ENCODE measurements at places on chromosomes 2 and 18.
A peak's percentile ranks its signal among the peaks of the same experiment; 100 is the strongest.

- DNase-seq: no peak
Observed at GRCh38 chr2:217972490-217972889, 30.3 kb downstream of the TNS1 start.

- no peak for DNase-seq
Observed at GRCh38 chr2:202410092-202410491, 34.0 kb downstream of the BMPR2 start.

DNA sequence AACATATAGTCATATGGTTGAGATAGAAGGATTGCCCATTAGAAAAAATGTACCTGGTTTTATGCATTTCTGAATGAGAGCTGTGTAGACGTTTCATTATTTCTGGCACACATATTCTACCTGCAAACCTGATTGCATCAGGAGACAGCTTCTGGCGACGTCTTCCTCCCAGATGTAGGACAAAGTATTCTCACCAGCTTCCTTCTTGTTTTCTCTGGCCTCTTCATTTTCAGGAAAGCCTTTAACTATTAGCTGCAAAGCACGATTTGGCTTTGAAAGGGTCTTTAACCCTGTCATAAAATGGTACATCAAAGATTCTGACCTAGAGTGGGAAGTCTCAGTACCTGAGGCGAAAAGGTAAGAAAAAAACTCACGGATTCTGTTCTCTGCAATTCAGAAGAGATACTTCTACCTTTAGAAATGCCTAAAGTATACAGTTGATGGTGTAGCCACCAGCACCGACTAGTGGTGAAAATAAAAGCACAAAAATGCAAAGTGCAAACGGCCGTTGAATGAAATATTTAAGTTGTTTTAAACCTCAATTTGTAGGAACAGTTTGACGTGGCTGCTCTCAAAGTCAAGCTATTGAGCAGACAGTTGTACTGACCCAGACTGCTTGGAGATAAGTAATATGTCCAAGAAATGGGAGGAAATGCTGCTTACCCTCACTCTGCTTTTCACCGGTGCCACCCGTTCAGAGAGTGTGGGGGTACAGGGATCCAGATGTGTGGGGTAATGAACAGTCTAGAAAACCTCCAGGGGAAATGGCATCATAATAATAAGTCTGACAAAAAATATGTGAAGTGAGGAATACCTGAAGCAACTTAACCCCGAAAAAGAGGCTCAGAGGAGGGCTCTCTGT is 20.2 kb downstream of the IL18RAP start:
- DNase-seq: no peak

GRCh38 chr2:217314021-217314460 is 454.2 kb upstream of the TNP1 start:
- DNase-seq: no peak

- no peak for DNase-seq
Observed at GRCh38 chr2:157061799-157062198, 195.7 kb upstream of the GALNT5 start.

- no peak for DNase-seq
Observed at GRCh38 chr2:206881708-206882410, 57.5 kb upstream of the CPO start.

DNA sequence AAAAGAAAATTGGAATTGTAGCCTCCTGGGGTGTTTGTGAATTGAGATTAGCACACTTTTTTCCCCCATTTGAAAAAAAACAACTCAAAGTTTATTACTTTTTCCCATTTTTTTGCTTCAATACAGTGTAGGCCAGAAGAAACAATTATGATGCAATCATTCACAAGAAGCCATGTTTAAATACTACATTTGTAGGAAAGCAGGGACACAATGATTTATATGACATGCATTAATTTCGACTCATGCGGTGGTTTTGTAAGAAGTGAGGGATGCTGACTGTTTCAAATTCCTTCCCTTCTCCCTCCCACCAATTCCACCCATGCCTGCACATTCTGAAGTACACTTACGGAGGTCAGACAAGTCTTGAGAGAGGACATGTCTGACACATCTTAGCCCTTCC is 774.2 kb upstream of the FSHR start:
- no peak for DNase-seq

DNA sequence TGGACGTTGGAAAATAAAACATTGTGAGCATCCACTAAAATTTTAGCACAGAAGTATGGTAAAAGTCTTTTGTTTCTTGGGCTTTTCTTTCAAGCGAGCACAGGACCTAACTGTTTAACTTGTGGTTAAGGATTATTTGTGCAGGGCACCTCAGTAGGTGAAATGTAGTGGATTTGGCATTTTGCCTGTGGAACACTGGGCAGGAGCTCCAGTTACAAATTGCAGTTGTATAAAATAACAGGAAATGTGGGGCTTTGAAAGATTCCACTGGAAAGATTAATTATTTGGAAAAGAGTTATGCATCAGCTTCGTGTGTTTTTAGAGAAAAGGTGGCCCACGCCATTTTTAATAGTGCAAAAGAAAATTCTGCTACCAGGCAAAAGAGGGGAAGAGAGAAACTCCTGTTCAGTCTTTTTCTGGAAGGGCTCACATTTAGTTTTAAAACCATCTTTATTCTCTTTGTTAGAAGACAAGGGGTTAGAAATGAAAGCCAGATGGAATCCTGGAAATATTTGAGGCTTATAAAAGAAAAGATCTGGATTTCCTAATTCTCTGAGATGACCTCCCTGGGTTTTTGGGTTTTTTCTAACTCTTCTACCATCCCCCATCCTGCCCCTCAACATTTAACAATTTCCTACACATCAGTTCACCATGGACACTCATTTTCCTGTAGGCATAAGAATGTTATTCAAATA is 144.3 kb upstream of the SERTAD2 start:
- no peak for DNase-seq

GRCh38 chr18:59929621-59930295 is 30.0 kb downstream of the PMAIP1 start:
- no peak for DNase-seq

DNA sequence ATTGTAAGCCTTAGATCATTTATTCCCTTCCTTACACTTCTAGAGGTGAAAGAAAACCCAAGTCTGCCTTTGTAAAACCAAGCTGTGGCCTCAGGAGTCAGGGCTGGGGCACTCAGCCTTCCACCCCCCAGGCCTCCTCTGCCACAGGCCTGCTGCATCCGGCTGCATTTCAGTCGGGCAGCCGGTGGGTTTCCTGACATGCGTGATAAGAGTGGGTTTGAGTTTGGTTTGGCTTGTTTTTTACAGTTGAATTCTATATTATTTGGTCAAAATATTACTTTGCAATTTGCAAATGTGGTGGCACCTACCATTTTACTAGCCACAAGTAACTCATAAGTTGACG is 42.4 kb downstream of the ADI1 start:
- no peak for DNase-seq

GRCh38 chr2:205656941-205657340 is 25.4 kb upstream of the NRP2 start:
- no peak for DNase-seq

- DNase-seq: peak; percentile 36
Observed at GRCh38 chr18:31741097-31741735, 19.5 kb downstream of the SLC25A52 start.

GRCh38 chr2:154240921-154241379 is 369.2 kb downstream of the GALNT13 start:
- DNase-seq: no peak

DNA sequence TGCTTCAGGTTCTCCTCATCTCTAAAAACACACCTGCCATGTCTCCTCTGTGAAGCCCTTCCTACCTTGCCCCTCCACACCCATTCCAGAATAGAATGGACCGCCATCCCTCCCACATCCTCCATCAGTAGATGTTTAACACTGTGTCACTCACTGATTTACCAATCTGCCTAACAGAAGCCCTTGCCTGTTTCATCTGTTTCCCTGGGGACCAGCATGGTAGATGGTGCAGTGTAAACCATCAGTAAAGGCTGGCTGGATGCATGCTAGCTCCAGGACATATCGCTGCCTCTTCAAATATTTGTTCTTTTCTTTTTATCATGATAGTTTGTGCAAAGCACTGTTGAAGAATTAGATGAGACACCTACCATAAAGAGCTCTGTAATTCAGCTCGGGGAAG is 271.4 kb downstream of the PIEZO2 start:
- no peak for DNase-seq

DNA sequence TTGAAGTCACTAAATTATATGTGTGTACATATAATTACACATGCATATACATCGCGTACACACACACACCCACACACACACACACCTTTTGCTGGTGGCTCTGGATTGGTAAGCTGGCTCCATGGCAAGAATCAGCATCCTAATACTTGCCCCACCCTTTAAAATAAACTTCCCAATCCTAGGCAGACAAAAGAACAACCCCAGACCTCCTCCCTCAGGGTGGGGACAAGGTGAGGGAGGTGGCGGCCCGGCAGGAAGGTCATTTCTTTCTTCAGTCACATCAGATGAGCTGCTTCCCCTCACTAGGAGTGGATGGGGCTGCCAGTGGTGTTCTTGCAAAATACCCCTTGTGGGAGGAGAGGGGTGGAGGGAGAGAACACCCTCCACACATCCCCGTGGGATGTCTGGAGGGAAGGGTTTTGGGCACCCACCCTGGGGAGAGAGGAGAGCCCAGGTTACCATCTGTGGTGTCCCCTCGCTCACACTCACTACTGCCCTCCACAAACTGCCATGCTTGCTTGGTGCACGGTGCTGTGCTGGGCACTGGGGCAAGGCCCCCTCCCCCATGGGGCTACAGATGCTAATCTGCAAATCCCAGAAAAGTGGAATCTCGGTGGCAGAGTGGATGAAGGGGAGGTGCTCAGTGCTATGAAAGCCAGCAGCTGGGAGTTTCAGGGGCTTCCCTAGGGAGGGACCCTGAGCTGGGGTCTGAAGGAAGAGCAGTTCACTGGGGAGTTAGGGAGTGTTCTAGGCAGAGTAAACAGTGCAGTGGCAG is 64.0 kb downstream of the ODC1 start:
- DNase-seq: no peak

- no peak for DNase-seq
Observed at GRCh38 chr2:200405599-200406298, 99.3 kb downstream of the SPATS2L start.

DNA sequence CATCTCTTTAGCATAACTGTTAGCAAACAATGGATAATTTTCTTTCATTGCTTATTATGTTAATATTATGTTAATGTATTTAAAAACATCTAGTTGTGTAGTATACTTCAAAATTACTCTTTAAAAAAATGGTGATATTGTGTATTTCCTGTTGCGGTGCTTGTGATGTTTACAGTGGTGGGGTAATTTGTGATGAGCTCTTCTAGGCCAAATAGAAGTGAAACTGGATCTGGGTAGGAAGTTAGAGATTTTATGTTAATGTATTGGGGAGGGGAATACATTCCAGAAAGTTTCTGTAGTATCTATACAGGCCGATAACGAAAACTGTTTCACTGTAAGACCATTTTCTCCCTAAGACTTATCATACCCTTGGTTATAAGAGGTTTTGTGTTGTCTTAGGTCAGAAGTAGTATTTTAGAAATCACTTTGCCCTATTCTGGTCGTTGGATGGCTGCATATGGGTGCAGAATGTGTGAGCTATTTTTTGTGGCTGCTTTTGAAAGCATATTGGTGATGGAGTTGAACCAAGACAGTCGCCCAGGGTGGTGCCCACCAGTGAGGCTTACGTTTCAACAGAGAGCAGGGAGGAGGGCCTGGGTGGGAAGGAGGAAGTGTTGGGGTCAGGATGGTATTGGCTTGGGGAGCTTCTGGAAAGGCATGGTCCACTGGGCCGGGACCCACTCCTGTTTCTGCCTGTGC is 5.8 kb downstream of the TSHZ1 start:
- no peak for DNase-seq

DNA sequence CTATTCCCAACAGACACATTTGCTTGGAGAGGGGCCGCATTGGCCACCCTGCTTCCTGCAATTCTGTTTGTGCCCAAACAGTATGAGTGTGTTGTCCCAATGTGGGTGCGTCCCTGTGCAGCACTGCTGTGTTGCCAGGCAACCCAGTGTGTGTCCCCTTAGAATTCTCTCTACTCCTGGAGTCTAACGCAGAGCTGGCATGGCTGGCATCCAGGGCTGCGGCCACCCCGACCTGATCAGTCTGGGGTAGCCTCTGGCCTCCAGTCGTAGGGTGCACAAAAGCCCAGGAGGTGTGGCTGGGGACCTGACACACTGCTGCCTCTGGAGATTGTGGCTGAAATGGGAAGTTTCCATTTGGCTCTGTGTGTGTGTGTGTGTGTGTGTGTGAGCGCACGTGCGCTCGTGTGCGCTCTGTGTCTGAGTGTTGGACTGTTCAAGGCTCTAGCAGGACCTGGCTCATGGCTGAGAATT is 48.0 kb downstream of the TEX44 start:
- DNase-seq: no peak

DNA sequence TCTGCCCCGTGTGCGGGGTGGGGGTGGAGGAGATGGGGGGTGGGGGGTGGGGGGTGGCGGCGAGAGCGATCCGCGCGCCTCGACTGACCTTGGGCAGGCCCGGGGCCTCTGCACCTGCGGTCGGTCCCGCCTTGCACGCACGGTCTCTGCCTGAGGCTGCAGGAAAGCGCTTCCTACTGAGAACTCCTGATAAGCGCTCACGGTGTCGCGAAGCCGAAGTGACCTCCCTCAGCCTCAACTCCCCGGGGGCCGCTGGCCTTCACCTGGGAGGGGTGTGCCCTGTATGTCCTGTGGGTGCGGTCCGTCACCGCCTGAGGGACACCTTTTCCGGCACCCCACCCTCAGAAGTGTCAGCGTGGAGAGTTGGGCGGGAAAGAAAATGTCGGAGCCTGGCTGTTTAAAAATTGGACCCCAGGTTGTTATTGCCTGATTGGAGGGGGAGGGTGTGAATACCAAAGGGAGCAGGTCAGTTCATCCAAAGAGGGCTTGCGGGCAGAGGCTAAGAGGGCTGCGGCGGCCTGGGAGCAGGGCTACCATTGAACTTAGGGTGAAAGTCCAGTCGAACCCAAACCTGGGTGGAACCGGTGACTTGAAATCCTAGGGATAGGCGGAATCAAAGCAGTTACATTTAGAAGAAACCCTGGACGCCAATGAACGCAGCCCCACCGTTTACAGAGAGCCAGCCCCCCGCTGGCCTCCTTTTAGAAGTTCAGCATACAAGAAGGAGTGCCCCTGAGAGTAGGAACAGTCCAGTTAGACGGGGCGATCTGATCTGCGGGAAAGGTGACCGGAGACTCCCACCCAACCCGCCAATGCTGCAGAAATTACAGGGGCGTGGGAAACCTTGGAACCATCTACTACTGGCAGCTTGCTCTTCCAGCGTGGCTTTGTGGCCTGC is 1.2 kb downstream of the MAL start:
- no peak for DNase-seq

DNA sequence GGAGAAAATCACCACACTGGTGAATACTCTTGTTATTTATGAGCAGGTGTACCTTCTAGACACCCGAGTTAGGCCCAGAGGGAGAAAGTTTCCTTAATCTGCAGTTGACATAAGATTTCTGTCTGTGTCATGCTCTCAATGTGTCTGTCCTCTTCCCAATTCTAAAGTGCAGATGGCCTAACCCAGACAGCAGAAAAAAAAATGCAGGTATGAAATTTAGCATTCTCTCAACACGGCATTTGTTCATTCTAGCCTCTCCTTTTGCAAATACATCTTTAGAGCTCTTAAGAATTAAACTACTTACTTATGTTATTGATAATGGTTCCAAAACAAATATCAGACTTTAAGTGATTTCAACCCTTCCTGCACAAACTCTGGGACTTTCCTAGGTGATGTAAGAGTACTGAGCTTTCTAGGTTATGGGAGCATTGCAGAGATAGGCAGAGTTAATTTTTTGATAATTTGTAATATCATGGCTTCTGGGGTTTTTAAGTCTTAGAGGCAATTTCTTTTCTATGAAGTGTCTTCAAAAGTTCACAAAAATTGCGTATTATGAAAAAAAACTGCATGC is 32.9 kb upstream of the ITGB6 start:
- no peak for DNase-seq

GRCh38 chr2:143262389-143262788 is 133.2 kb downstream of the ARHGAP15 start:
- DNase-seq: no peak

- DNase-seq: no peak
Observed at GRCh38 chr18:26312199-26312598, 86.0 kb downstream of the TAF4B start.
